Activated naive CD4-positive, alpha-beta T cell (primary cell): ENCODE measurements at places on chromosomes 3 and 15.

- DNase-seq = no peak
These were observed 149.8 kb upstream of the ROBO1 start for GRCh38 chr3:79917561-79917960.

DNA sequence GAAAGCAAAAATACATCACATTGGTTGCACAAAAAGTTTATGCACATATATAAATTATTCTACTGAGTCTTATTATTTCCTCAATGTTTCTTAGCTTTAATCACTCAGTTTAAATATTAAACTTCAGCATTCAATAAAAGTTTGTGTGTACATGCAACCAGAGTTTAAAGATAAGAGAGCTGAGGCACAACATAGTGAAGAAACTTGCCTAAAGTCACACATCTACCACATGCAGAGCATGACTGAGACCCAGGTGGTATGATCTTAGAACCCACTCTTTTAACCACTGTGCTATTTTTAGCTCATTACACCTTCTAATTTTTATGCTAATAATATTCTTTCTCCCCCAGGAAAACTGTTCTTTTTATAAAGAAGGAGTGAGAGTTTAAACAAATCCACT, 96.1 kb upstream of the GOLIM4 start:
- DNase-seq = no peak

DNA sequence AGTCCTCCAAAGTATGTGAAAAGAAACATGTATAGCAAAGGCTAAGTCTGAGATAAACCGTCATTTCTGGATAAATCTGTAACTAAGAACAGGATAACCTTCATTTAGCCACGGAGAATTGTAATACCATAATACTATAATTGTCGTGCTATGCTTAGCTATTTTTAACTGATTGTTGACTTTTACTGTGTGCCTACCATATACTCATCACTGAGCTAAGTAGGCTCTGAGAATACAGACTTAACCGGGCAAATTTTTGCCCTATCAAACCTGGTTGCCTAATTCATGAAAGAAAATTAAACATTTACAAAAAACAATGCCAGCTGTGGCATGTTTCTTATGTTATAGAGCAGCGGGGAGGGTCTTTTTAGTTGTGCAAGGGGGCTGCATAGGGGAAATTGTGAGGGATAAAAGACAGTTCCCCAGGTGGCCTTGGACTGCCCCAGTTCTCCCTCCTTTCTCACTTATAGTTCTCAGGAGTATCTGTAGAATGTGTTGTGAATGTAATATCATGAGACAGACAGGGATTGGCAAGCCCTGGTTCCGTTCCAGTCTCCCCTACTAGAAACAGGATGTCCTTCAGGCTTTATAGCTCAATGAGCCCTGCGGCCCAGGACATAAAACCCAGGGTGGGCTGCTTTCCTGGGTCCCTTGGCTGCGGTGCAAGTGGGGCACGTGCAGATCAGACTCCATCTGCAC, 318.5 kb downstream of the GBE1 start:
- DNase-seq = no peak

DNA sequence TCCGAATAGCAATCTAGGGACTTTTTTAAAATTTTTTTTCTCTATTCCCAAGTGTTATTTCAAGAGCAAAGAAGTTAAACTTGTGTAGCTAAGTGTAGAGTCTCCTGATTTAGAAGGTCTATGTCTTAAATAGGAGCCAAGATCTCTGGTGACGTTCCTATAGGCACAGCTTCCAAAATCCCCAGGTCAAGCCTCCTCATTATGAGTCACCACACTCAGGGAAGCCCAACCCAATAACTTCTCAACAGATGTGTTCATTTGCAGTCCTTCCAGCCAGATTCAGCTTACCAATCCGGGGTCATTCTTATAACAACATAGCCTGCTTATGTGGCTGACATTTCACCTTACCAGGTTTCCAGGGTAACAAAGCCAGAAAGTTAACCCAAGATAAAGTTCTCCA, 270.3 kb downstream of the IL5RA start:
- DNase-seq = no peak

DNA sequence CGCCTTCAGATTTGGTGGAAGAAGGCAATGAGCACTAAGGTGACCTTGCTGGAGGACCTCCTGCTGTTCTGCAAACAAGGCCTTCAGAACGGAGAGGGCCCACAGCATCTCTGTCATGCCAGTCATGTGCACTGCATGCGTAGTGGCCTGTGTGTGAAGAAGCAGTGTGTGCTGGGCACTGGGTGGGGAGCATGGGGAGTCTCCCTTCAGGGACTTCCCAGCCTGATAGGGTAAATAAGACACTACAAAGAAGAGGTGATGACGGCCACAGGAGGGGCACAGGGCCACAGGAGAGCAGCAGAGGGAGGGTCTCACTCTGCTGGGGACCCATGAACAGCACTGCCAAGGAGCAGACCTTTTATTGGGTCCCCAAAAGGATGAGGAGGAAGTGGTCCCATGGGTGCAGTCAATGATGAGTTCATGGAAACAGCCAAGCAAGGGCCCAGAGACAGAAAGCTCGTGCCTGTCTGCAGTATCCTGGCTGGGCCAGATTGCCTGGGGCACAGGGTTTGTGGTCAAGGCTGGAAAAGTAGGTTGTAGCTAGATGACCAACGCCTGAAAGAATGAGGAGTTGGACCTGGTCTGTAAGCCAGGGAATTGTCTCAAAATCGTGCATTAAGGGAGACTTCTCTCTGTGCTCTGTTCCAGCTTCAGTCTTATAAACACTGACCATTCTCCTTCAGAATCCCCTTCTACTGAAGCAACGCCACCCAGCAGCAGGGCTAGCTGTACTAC, 67.8 kb upstream of the SEC61A1 start:
- no peak for DNase-seq

DNA sequence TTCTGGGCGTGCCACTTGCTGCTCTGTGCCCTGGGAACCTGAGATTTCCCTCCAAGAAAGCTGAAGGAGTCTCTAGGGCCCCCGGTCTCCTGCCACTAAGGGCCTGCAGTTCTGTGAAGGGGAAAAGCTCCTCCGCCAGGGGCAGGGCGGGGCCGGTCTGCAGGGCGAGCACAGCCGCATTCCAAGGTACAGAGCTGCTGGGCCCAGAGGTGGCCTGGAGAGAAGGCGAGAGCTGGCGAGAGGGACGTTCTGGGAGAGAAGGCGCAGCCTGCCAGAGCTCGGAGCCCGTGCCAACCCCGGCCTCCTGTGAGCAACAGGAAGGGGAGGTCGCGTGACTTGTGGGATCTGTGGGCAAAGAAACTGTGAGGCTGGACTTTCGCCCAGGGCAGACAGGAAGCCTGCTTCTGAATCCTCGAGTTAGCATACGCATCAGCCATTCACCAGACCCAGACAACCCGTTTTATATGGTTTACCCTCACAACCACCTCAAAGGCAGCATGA, 500.4 kb downstream of the SHQ1 start:
- DNase-seq = no peak

- no peak for DNase-seq
These were observed 509 bp upstream of the LRRC3B start for GRCh38 chr3:26621906-26622620.
